ENCODE measurements at places on chromosomes 2 and 18.

GRCh38 chr18:3411854-3412268, 38.1 kb upstream of the TGIF1 start:
- peak; percentile 49 for DNase-seq

GRCh38 chr2:217168496-217168895, 308.6 kb upstream of the TNP1 start:
- no peak for DNase-seq

DNA sequence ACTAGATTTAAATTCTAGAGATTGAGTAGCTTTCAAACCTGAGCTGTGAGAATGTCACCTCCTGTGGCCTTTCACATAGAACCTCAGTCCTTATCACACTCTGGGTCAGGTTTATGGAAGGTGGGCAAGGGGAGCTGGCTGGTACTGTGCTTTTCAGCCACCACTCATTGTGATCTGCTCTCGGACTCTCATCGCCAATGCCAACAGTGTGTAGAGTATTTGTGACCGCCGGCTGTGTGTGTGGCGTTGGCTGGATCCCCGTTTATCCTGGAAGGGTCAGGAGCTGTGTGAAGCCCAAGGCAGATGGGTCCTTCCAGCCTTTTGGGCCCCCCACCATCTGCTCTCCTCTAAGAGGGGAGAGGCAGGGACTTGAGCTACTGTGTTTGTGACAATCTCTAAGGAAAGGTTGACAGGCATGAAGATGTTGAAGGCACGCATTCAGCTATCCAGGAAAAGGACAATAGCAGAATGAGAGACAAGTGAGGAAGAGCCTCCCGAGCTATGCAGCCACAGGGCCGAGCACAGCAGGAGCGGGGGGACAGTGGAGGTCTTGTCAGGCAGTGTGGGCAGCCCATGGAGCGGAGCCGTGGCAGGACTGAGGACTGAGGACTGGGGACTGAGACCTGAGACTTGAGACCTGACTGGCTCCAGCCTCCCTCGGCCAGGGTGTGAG, 107.1 kb upstream of the TPO start:
- no peak for DNase-seq

- DNase-seq = no peak
These were observed 387.3 kb downstream of the GALNT13 start for GRCh38 chr2:154259030-154259429.

GRCh38 chr2:142131010-142131669, at the start of gene LRP1B:
LRP1B (minus strand) TSS chr2:142131016; CDS start chr2:142130729, 287 bp downstream.
- DNase-seq = no peak

DNA sequence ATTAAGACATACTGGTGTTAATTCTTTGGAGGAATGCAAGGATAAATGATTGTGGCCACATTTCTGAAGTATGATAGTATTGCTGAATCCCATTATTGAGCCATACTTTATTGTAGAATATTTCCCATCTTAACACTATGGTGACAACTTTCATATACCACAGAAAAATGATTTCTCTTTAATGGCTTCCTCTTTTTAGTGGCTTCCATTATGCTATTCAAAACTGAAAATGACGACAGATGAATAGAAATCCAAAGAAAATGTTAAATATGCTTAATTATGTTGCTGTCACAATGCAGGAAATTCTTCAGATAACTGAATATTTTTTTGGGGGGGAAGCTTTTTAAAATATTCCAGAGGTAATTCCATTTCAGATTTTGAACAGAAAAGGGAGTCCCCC, 88.9 kb upstream of the TMEM200C start:
- no peak for DNase-seq

- DNase-seq = no peak
These were observed 206.4 kb upstream of the SMAD2 start for GRCh38 chr18:48136827-48137373.

DNA sequence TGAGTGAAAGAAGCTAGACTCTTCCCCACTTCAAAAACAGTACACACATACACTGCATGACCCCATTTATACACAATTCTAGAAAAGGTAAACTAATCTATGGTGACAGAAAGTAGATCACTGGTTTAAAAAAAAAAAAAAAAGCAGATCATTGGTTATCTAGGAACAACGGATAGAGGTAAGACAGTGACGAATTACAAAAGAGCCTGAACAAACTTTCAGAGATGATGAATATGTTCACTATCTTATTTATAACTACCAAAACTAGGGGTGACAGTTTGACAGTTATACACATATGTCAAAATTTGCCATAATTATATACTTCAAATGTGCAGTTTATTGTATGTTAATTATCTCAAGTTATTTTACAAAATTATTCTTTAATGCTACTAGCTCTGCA, 27.5 kb downstream of the MAP3K2 start:
- DNase-seq = no peak

GRCh38 chr18:22753130-22753831, 179.8 kb upstream of the RBBP8 start:
- no peak for DNase-seq

GRCh38 chr18:13217971-13218367, 591 bp upstream of the LDLRAD4 start:
- DNase-seq = peak; percentile 60

DNA sequence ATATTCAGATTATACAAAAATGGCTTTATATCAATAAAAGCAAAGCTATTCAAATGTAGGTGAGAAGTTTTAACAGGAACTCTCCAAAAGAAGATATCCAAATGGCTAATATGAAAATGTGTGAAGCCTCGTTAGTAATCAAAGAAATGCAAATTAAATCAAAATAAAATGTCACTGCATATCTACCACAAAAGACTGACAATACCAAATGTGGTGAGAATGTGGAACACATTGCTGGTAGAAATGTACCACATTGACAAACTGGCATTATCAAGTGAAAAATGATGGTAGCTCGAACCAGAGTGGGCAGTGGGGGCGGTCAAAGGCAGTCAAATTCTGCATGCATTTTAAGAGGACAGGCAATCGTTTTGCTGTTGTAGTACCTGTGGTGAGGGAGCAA, 1012.7 kb downstream of the TDRD15 start:
- DNase-seq = no peak

GRCh38 chr2:186702501-186702900, 8.6 kb downstream of the FAM171B start:
- no peak for DNase-seq
